ENCODE measurements at places on chromosomes 13 and 19.

DNA sequence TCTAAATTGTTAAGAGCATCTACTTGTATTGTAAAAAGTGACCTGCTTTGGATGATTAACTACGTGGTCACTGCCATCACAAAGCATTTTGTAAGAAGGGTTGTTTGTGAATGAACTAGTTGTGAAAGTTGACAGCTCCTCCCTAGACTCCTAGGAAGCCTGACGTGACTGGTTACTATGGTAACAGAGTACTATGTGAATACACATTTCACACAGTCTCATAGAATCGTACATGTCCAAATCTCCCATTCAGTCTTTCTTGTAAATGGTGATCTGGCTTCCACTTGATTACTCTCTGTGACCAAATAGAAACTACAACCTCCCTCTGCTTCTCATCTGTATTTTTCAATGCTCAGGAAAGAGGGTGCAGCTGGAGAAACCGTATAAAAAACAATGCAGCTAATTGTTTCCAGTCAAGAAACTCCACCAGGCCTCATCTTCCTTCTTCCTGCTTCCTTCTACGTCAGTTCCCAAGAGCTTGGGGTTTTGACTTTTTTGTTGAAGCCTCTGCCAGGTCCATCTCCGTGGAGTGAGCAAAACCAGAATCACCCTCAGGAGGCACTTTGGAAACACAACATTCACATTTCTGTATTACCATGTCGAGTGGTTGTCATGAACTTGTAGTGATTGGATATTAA is 83.4 kb downstream of the GPC6 start:
- peak; percentile 44 for DNase-seq

DNA sequence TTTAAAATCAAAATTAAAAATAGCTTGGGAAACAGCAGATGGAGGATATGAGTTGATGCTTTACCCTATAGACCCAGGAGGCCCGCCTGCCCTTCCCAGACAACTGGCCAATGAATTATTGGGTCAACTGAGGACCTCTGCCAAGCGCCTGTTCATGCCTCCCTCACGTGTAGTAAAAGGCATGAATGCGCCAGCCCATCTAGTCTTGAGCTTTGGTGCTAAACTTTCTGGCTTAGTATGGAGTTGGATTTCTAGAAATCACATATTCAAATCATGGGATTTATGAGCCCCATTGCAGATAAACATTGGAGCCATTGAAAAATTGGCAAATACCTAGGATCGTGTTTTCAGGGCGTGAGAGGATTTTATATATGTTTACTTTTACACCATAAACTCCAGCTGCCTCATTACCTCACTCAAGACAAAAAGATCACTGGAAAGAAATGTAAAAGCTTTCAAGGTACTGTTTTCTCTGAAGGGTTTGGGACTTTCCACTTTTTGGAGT is 47.1 kb downstream of the COL4A2 start:
- no peak for DNase-seq

- no peak for DNase-seq
These were observed 60.1 kb downstream of the HSPH1 start for GRCh38 chr13:31101472-31102170.

DNA sequence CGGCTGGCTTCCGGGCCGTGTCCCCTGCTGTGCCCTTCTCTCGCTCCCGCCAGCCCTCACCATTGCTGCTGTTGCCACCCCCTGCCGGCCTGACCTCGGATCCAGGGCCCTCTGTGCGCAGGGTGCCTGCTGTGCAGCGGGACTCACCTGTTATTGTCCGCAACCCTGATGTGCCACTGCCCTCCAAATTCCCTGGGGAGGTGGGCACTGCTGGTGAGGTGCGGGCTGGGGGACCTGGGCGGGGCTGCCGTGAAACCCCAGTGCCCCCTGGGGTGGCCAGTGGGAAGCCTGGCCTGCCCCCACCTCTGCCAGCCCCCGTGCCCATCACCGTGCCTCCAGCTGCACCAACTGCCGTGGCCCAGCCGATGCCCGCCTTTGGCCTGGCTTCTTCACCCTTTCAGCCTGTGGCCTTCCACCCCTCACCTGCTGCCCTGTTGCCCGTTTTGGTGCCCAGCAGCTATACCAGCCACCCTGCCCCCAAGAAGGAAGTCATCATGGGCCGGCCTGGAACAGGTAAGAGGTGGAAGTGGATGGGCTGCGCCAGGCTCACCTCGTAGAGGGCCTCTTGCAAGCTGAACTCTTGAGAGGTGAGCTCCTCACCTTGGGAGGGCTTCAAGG is 5.1 kb downstream of the CIC start:
- DNase-seq, result no peak

- DNase-seq, result no peak
These were observed 1240.5 kb downstream of the UQCRFS1 start for GRCh38 chr19:27972291-27973040.

- peak; percentile 46 for DNase-seq
These were observed 1.8 kb downstream of the FXYD7 start for GRCh38 chr19:35144600-35145436.

GRCh38 chr19:47363758-47364531 is 14.8 kb downstream of the DHX34 start:
- no peak for DNase-seq

- DNase-seq, result no peak
These were observed 37.5 kb downstream of the SUGP2 start for GRCh38 chr19:18995804-18996241.

DNA sequence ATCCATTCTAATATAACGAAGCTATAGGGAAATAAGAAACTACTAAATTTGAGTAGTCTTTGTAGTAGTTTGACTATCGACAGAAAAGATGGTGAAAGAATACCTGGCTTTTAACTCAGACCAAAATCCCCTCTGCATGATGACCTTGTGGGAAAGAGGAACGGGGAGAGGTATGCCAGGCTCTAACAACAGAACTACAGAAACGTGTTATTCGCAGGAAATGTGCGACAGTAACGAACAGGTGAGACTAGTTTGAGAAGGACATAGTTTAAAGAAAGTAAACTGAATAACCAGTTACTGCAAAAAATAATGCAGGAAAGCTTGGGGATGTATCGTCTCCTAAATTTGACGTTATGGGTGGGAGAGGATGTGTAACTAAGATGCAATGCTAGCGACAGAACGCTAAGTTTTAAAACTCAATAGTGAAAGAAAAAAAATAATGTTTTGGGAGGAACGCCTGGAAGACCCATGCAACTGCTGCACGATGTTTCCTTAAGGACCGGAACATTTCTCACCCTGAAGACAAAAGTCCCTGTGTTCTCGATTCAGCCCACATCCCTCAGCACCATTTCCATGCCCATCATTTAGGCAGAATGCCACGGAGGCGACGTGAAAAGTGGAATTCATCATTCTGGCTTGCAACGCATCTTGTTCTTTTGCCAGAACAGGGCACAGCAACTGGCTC is 1.6 kb upstream of the RAP2A start:
- no peak for DNase-seq

GRCh38 chr19:12773571-12773970 is 1.8 kb downstream of the HOOK2 start:
- no peak for DNase-seq

DNA sequence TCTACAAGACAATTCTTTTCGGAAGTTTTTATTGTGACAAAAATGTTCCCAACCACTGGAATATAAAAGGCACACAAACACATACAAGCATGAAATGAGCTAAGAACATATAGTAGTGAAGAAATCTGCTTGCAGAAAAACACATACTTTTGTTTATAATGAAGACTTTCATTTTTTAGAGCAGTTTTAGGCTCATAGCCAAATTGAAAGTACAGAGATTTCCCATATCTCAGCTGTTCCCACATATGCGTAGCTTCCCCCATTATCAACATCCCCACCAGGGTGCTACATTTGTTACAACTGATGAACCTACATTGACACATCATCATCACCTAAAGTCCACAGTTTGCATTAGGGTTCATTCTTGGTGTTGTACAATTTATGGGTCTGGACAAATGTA is 249.4 kb downstream of the KCTD12 start:
- DNase-seq, result no peak

DNA sequence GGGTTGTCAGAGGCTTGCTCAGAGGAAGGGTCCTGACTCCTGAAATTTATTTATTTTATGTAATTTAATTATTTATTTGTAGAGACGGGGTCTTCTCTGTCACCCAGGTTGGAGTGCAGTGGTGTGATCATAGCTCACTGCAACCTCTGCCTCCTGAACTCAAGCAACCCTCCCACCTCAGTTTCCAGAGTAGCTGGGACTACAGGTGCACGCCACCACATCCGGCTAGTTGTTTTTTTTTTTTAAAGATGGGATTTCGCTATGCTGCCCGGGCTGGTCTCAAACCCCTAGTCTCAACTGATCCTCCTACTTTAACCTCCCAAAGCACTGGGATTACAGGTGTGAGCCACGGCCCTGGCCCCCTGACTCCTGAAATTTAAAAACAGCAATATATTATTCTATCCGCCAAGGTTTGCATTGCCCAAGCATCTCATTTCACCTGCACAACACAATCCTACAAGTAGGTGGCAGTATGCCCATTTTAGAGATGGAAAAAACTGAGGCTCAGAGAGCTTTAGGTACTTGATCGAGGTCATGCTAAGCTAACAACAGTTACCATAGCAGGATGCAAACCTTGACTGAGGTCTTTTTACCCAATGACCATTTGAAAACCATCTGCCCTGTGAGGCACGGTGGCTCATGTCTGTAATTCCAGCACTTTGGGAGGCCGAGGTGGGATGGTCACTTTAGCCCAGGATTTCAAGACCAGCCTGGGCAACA is 18.1 kb downstream of the ARHGEF18 start:
- no peak for DNase-seq

GRCh38 chr13:97211300-97211699 is 10.8 kb upstream of the MBNL2 start:
- DNase-seq, result no peak

GRCh38 chr13:79519255-79519654 is 38.3 kb downstream of the NDFIP2 start:
- no peak for DNase-seq

DNA sequence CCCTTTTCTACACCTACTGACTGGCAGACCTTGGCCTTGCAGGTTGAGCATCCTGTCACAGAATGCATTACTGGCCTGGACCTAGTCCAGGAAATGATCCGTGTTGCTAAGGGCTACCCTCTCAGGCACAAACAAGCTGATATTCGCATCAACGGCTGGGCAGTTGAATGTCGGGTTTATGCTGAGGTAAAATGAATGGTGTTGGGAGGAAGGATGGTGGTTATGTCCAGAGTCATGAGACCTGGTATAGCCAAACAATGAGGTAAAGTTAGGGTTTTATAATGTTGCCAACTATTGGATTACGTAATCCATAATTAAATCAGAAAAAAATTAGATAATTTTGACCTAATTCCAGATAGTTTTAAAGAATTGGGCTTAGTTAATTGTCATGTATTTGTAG is 212.5 kb downstream of the PCCA start:
- DNase-seq, result no peak

DNA sequence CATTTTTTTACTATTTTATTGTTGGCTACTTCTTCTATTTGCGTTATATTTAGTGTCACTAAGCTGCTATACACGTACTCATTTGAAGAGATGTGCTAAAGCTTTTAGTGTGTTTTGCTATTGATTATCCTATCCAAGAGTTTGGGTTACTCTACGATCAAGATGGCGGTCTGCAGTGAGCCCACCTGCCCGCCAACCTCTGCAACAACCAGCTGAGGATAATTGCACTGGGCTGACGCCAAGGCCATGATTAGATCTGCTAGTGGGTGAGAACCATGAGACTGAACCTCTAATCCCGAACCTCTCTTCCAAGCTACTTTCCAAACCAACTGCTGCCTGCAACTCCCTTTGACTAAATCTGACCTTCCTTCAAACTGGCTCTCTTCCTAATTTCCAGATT is 1.8 kb downstream of the CPB2 start:
- DNase-seq, result no peak

DNA sequence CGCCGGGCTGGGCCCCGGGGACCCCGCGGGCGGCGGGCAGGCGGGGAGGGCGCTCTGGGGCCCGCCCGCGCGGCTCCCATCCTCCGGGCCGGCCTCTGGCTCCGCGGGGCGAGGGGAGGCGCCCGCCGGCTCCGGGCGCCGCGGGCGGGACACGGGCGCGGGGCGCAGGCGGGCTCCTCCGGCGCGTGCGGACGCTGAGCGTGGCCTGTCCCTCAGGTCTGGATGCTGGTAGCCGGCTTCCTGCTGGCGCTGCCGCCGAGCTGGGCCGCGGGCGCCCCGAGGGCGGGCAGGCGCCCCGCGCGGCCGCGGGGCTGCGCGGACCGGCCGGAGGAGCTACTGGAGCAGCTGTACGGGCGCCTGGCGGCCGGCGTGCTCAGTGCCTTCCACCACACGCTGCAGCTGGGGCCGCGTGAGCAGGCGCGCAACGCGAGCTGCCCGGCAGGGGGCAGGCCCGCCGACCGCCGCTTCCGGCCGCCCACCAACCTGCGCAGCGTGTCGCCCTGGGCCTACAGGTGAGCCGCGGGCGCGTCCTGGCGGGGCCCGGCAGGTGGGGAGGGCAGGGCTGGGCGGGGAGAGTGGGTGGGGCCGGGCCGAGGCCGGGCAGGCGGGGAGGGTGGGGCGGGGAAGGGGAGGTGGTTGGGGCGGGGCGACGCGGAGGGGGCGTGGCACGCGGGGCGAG is 420 bp downstream of the IL17D start:
- peak; percentile 88 for DNase-seq

GRCh38 chr13:98878486-98879126 is 99.3 kb downstream of the DOCK9 start:
- DNase-seq, result peak; percentile 64

GRCh38 chr19:35310811-35311465 is 18.0 kb upstream of the CD22 start:
- DNase-seq, result no peak

GRCh38 chr19:43425567-43426392 is 11.1 kb downstream of the TEX101 start:
- no peak for DNase-seq

GRCh38 chr13:31686670-31687425 is 52.5 kb upstream of the RXFP2 start:
- DNase-seq, result no peak

GRCh38 chr13:101258071-101258470 is 158.2 kb downstream of the NALCN start:
- no peak for DNase-seq

- peak; percentile 79 for DNase-seq
These were observed 3.7 kb downstream of the WDR87 start for GRCh38 chr19:37902668-37903067.

- peak; percentile 88 for DNase-seq
These were observed 915 bp downstream of the SHC2 start for GRCh38 chr19:459724-460511.

DNA sequence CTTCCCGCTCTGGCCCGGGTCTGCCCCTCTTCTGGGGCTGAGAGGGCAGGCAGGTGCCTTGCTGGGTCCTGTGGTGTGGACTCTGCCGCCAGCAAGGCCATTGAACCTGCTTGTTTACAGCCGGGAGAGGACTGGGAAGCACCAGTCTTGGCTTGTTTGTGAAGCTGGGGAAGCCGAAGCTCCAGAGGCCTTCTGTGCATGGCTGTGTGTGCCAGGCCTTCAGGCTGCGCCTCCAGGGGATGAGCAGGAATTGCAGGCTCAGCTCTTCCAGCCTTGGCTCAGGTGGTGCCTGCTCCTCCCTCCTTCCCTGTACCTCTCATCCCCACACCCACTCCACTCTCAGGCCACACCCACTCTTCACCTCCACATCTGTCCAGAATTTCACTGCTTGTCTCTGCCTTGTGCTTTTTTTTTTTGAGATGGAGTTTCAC is 17.5 kb downstream of the NDUFB7 start:
- DNase-seq, result no peak

- no peak for DNase-seq
These were observed 121.9 kb downstream of the ESD start for GRCh38 chr13:46675016-46675415.

GRCh38 chr13:35231426-35231825 is 245.1 kb downstream of the MAB21L1 start:
- no peak for DNase-seq

GRCh38 chr19:29402563-29402962 is 123.2 kb upstream of the VSTM2B start:
- no peak for DNase-seq

- no peak for DNase-seq
These were observed 20.7 kb upstream of the TINCR start for GRCh38 chr19:5588441-5588840.
